ENCODE measurements at places on chromosomes 6 and 20. TPM values are rescaled to one million over a fixed set of nuclear protein-coding genes. Genes with fewer than 3 reads are reported as not detected.

The TPBG gene
- 2.6 TPM for total RNA-seq

- DNase-seq = no peak
- H3K27me3 ChIP-seq = no peaks in the 10 kb centered on the region
- peaks cover 5% of the 10 kb centered on the region for H3K36me3 ChIP-seq
- no peak overlapping the region for H3K4me3 ChIP-seq
- H3K27ac ChIP-seq = no peak overlapping the region
- peaks cover 23% of the 10 kb centered on the region for H3K4me1 ChIP-seq
Observed at GRCh38 chr6:16654701-16655100, 106.6 kb downstream of the ATXN1 start.

- H3K27me3 ChIP-seq = peaks cover 52% of the 10 kb centered on the region
- H3K4me1 ChIP-seq = no peaks in the 10 kb centered on the region
- no peak for DNase-seq
- H3K27ac ChIP-seq = no peak overlapping the region
Observed at GRCh38 chr20:42099101-42099500, 480.9 kb upstream of the CHD6 start.

DNA sequence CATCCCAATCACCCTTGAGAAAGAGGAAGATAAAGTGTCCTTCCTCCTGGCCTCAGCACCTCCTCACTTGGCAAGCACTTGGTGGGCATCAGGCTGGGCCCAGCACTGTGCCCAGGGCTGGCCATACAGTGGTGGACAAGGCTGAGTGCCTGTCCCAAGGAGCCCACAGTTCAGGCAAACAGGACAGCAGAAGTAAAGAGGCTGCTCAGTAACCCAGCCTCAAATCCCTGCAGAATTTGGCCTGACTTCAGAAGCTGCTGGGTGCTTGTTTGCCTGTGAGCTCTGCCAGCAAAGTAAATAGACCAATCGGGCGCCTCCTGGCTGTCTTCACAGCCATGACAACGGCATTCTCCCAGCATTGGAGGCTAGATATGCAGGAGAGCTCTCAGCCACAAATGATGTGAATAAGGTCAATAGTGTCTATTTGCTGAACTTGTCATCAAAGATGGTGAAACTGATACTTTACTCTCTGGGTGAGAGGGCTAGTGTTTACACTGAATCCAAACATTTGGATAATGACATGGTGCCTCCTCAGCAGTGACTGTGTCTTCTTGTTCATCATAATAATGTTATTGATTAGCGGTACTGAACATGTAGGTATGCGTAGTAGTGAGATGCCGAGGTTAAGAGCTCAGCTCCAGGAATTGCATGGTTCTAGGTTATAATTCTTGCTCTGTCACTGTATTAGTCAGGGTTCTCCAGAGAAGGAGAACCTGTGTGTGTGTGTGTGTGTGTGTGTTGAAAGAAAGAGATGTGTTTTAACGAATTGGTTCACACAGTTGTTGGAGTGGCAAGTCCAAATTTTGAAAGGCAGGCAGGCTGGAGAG lies 36.9 kb upstream of the FANCE start:
- H3K27ac ChIP-seq = no peak overlapping the region
- H3K27me3 ChIP-seq = no peaks in the 10 kb centered on the region
- peaks cover 19% of the 10 kb centered on the region for H3K4me1 ChIP-seq
- H3K36me3 ChIP-seq = peaks cover 40% of the 10 kb centered on the region
- H3K4me3 ChIP-seq = no peak overlapping the region

- no peaks in the 10 kb centered on the region for H3K36me3 ChIP-seq
- H3K27me3 ChIP-seq = no peaks in the 10 kb centered on the region
- H3K4me1 ChIP-seq = peaks cover 17% of the 10 kb centered on the region
- no peak overlapping the region for H3K27ac ChIP-seq
- no peak for DNase-seq
- H3K4me3 ChIP-seq = no peak overlapping the region
Observed at GRCh38 chr6:141169419-141169818, 963.3 kb upstream of the GJE1 start.

DNA sequence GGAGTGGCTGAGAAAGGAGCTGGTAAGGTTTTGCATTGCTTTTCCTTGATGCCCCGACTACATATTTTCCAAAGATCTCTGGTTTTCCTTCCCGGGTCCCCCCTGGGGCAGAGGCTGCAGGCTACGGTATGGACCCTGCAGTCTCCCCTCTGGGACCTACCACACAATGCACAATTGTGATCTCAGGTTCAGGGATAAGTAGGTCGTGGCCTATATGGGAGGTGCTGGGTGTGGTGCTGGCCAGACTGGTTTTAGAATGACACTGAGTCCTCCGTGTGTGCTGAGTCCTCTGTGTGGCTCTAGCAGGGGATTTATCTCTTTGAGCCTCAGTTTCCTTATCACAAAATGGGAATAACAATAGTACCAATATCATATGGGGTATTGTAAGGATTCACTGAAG lies 376 bp downstream of the C20orf202 start:
- peaks cover 17% of the 10 kb centered on the region for H3K4me1 ChIP-seq
- no peak for DNase-seq
- H3K27me3 ChIP-seq = no peaks in the 10 kb centered on the region
- H3K27ac ChIP-seq = peak overlapping the region; percentile 69

DNA sequence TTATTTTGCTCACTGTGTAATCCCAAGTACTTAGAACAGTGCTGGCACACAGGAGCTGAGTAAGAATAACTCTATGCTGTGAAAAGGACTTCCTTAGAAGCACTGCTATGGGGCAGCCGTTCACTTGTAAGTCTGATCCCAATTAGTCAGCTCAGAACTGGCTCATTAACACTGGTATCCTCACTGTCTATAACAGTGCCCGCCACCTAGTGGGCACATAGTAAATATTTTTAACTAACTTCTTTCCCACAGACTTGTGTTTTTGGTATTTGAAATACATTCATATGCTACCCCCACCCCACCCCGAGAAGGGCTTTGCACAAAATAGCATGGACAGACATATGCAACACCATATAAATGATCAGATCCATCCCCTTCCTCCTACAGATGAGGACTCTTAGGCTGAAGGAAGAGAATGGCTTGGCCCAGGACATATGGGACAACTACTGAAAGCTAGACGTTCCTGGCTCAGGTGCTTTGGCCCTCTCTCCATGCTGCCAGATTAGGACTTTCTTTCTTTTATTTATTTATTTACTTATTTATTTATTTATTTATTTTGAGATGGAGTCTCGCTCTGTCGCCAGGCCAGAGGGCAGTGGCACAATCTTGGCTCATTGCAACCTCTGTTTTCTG lies 47.1 kb downstream of the DST start:
- DNase-seq = no peak
- peaks cover 3% of the 10 kb centered on the region for H3K4me1 ChIP-seq
- no peaks in the 10 kb centered on the region for H3K27me3 ChIP-seq
- H3K27ac ChIP-seq = no peak overlapping the region

GRCh38 chr20:51339721-51340450 lies 202.6 kb downstream of the NFATC2 start:
- H3K36me3 ChIP-seq = no peaks in the 10 kb centered on the region
- no peaks in the 10 kb centered on the region for H3K27me3 ChIP-seq
- no peak for DNase-seq
- H3K4me3 ChIP-seq = no peak overlapping the region

All from left ventricle myocardium inferior (tissue), 1 donor.